ENCODE measurements at places on chromosomes 7 and 10.

- DNase-seq = no peak
Measured at GRCh38 chr10:9875353-9875752, 1142.3 kb upstream of the CELF2 start.

DNA sequence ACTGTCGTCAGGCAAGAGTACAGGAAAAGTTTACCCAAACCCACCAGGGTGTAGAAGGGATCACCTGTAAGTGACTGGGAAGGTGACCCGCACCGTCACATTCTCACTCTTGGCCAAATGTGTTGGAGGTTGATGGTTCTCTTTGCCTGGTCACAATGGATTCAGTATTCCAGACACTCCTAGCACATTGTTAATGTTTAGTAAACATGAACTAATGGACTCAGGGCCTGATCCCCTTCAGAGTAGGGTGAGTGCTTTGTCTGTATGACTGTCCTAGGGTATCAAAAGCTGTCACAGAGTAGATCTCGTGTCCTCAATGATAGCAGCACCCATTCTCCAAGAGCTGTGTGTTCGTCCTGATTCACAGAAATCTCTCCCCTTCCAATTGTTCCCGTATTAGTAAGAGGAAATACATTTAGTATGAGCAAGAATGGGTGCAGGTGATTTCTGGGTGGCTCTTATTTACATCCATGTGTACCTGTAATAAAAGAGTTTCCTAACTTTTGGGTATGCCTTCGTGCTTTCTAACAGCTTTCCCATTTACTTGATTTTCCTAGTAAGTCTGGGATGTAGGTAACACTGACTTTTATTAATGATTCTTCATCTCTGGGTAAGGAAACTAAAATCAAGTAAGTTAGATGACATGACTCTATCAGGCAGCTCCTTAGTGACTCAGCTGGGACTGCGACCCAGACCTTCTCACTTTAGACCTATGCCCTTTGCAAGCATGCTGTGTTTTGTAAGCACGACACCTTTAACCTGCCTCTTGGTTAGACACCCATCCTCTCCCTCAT, 4.7 kb downstream of the EEPD1 start:
- DNase-seq = no peak

- DNase-seq = peak; percentile 4
Measured at GRCh38 chr10:50216894-50217293, 34.4 kb downstream of the ASAH2 start.

DNA sequence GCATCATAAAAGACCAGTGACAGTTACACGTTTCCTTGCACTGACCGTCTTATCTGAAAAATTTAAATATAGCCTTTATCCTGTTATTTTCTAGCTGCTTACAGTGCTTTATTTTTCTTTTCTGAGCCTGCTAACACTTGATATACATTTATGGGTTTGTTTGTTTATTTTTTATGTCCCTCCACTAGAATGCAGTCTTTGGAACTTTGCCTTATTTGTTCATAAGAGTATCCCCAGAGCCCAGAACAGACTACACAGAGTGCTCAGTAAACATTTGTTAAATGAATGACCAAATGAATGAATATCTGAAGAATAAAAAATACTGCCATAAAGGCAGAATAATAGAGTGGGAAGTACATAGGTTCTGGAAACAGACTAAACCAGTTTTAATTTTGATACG, 202.3 kb upstream of the LRRN3 start:
- DNase-seq = no peak

- DNase-seq = no peak
Measured at GRCh38 chr10:114408112-114408967, 4.0 kb upstream of the AFAP1L2 start.
